ENCODE measurements at places on chromosomes 12 and 14.

DNA sequence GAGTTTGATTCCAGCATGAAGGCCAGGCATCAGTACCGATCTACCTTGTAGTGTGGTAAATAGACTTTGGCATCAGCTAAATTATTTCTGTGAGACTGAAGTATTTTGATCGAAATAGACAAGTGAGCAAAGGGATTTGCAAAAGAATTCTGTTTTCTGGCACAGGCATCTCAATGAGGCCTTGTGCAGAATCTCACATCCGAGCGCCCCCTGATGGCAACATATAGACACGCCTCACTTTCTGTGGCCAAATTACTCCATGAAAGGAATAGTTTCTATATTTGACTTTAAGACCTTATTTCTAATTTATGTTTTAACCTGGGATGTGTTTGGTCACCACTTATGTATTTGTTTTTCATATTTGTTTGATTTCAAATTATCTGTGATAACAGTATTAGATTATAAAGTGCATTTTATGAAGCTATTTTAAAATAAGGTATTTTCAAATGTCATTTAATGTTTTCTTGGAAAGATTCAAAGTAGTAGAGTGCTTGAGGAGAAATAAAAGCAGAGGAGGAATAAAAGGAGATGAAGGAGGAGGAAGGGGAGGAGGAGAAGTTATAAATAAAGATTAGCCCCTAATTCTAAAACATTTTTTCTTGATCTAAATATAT lies 731.9 kb downstream of the NRXN3 start:
- no peak for DNase-seq

DNA sequence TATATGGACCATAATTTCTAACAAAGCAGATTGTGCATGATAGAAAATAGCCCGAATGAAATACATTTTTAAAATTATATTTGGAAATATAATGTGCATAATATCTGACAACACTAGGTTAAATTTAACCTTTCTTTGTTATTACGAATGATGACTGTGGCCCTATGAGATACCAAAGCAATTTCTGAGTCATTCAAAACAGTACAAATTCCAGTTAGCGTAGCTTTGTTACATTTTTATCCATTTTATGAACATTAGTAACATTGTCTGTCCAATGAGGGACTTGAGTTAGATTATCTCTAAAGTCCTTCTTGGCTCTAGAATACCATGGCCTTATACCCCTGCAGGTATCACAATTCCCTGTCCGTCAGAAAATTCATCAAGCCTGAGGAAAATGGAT lies 39.0 kb upstream of the REP15 start:
- no peak for DNase-seq

DNA sequence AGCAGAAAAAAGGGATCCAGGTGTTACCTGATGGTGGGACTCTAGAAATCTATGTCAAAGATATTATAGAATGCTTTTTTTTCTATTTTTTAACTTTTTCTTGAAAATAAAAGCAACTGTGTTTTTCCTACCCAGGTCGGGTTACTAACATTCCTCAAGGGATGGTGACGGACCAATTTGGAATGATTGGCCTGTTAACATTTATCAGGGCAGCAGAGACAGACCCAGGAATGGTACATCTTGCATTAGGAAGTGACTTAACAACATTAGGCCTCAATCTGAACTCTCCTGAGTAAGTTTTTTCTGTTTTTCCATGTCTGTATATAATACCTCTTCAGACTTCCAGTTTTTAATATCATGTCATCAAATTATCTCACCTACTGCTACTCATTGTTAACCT lies 27.6 kb upstream of the KCNMB4 start:
- DNase-seq = no peak

GRCh38 chr14:71532344-71532743 lies 399.9 kb upstream of the RGS6 start:
- no peak for DNase-seq

- no peak for DNase-seq
Observed at GRCh38 chr14:70084226-70084625, 104.5 kb downstream of the SLC8A3 start.

- DNase-seq = no peak
Observed at GRCh38 chr12:26233631-26234030, 38.3 kb downstream of the SSPN start.

- no peak for DNase-seq
Observed at GRCh38 chr14:96634481-96634880, 132.3 kb downstream of the PAPOLA start.

- no peak for DNase-seq
Observed at GRCh38 chr12:118694128-118694775, 287.1 kb upstream of the SRRM4 start.

DNA sequence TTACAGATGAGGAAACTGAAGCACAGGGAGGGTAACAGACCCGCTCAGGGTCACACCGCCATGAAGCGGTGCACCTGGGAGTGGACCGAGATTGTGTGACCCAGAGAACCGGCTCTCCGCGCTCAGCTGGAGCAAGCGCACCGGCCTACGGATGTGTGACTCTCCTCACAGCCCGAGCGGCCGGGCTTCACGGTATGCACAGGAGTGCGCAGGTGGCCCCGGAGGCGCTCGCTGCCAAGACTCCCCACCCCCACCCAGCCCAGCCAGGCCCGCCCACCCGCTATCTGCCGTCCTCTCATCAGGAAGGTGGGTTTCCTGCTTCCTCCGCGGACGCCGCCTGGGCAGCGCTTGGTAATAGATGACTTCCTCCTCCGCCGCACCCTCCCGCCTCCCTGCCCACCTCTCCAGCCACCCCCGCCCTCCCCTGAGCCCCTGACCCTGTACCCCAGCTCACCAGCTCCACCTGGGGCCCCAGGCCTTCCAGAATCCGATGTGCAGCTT lies 110.7 kb downstream of the NCOR2 start:
- DNase-seq = peak; percentile 44

GRCh38 chr14:63663428-63664341 lies 22.0 kb upstream of the WDR89 start:
- no peak for DNase-seq

GRCh38 chr12:68565391-68565903 lies 45.3 kb upstream of the RAP1B start:
- no peak for DNase-seq
